ENCODE measurements at places on chromosomes 5 and 9.

- no peak for DNase-seq
These were observed 271.2 kb downstream of the SLIT3 start for GRCh38 chr5:169029661-169030274.

DNA sequence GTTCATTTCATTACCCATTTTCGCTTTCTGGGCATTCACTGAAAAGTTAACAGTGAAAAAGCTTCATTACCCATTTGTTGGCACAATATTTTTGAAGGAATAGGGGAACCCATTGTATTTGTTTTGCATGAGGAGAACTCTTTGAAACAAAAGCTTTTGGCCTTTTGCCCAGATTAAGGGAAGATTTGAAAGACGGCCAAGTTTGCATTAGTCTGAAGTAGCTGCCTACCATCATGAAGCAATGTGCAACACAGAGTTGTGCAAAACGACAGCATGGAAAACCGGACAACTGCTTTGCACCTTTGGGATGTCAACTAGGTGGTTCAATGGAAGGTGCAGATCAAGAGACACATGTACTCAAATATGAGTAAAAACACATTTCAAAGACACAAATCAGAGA is 84.9 kb downstream of the TRPM3 start:
- no peak for DNase-seq

GRCh38 chr5:53035868-53036381 is 46.8 kb downstream of the ITGA2 start:
- DNase-seq = no peak

DNA sequence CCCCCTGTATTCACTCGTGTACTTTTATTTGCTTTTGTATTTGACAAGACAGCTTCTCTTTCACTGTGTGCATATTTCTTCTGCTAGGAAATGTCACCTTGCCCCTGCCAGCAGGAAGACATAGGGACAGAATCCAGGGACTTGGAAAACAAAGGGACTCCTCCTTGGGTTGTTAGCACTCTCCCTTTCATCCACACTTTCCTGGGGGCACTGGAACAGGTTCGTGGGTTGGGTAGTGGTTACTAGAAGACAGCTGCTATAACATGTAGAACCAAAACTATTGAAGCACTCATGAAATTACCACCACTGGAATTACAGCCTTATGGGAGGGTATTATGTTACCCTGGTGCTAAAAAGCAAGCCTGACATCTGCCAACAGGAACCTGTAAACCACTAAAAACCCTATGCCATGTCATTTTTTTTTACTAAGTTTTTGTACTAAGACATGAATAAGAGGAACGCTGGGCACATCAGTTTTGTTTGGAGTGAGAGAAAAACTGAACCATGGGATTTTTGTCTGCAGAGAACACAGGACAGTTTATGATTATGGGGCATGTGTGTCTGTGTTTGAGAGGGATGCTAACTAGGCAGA is 4.7 kb upstream of the CCL28 start:
- no peak for DNase-seq

GRCh38 chr5:110343616-110344015 is 382.9 kb downstream of the TMEM232 start:
- DNase-seq = no peak

GRCh38 chr5:88824892-88825583 is 57.9 kb downstream of the MEF2C start:
- no peak for DNase-seq

DNA sequence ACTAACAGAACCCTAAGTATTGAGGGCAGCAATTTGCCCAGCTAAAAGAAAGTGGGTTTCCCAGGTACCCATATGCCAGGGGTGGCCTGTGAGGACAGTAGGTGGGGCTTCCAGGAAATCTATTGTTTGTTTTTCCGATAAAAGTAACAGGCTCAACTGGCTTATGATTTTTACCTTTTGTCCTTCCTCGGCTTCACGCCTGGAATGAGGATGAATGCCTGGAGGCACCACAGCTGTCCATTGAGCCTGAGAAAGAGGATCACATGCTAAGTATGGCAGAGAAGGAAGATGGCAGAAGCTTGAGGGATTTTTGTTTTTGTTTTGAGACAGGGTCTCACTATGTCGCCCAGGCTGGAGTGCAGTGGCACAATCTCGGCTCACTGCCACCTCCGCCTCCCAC is 84.1 kb downstream of the KLF4 start:
- DNase-seq = no peak

- no peak for DNase-seq
These were observed 103.8 kb downstream of the PRR16 start for GRCh38 chr5:120567921-120568320.

- no peak for DNase-seq
These were observed 89.0 kb downstream of the ASTN2 start for GRCh38 chr9:117325831-117326230.

GRCh38 chr9:89305868-89306267 is 5.1 kb upstream of the CKS2 start:
- no peak for DNase-seq

- DNase-seq = no peak
These were observed 376.2 kb downstream of the CDH10 start for GRCh38 chr5:24268482-24269056.

- DNase-seq = no peak
These were observed 29.4 kb upstream of the HSD17B3 start for GRCh38 chr9:96331236-96331947.

GRCh38 chr5:61482980-61483379 is 150.9 kb downstream of the ZSWIM6 start:
- DNase-seq = no peak

GRCh38 chr5:179487145-179487544 is 63.2 kb upstream of the RUFY1 start:
- no peak for DNase-seq

DNA sequence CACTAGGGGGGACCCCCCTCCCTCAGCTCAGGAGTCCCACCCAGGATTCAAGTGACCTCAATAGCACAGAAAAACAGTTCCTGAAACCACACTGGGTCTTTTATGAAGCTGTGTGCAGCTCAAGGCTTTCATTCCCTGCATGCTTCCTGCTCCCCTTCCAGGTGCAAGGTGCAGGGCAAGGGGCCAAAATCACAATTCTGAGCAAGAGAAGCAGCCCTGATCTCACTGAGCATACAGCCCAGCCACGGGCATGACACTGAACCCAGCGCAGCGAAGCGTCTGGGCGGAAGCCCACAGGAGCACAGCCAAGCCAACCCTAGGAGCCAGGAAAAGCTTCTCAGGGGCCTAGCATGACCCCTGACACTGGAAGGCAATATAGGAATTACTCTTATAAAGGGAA is 62.9 kb downstream of the IRX2 start:
- no peak for DNase-seq

- no peak for DNase-seq
These were observed 16.9 kb upstream of the TNFSF15 start for GRCh38 chr9:114822708-114823107.
